ENCODE measurements at places on chromosomes 16 and 17.

DNA sequence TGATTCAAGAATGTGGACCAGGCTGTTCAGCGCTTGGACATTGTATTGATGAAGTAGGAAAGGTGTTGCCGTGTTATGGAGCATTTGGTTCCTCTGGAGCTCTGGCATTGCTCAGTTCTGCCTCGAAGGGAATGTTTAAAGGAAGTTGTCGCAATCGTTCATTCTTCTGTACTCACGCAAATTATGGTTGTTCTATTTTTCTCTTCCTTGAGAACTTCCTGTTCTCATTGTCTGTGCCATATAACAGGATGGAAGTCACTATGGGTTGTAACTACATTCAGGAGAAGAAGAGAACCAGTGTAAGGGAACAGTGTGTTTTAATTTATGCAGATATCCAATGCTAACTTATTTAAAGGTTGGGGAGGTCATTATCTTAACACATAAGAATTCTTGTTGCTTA is 13.0 kb downstream of the PCTP start:
- no peak for DNase-seq

DNA sequence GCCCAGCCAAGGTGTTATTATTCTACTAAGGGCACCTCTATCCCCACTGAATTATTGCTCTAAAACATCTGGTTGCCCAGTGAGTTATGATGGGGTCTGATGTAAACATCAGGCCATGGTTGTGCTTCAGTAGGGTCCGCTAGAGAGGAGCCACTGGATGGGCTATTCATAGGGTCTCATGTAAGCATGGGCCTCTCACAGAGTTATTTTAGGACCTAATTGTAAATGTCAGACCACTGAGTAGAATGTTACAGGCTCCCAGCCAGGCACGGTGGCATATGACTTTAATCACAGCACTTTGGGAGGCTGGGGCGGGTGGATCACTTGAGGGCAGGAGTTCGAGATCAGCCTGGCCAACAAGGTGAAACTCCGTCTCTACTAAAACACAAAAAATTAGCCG is 5.3 kb downstream of the RAPGEFL1 start:
- DNase-seq: no peak

DNA sequence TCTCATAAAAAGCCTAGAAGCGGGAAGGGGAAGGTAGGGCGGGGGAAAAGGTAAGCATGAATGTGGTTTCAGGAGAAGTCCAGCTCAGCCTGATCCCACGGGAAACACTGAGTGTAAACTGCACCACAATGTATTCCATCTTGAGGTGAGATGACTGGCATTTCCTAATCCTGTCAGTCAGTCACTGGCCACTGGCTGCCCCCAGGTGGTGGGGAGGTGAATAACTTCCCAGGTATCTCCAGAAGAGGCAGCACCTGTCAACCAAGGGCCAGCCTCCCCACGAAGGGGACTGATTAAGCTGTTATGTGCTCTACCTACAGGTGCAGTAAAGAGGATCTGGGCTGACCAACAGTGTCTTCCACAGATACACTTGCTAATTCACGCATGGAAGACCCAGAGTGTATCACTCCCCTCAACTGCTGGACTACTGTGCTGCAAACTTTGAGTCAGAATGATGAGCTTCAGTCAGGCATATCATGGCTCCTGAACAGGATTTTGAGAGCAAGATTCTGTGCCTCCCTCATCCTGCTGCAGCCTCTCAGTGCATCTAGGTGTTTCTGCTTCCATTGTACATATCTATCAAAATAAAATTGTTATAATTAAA is 108.5 kb upstream of the CCL2 start:
- DNase-seq: no peak

- DNase-seq: no peak
Measured at GRCh38 chr16:68070806-68071517, 14.2 kb upstream of the NFATC3 start.

- DNase-seq: no peak
Measured at GRCh38 chr17:32498391-32498790, 11.6 kb downstream of the CDK5R1 start.

DNA sequence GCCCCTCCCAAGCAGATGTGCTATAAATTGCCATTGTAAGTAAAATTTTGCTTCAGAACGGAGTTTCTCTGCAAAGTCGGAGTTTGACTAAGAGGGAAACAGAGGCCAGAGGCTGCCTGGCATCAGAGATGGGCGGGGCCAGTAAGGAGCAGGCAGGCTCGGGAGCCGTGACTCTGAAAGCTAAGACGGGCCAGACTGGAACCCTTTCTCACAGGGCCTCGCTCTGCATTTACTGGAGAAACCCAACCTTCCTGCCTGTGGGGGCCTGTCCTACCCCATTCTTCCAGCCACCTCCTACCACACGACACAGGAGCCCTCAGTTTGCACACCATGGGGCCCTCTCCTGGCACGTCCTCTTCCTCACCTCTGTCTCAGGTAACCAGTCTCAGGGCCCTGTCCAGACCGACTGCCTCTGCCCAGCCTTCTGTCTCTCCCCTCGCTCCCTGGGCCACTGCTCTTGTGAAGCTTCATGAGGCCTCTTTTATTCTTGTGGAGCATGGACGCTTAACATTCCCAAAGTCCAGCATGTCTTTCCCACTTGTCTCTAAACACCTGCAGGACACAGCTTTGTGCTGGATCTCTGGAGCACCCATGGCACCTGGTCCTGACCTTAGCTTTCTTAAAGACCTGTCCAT is 48.4 kb upstream of the ACSF3 start:
- no peak for DNase-seq
